SJSA1 (cell line): ENCODE measurements at places on chromosomes 5 and 9. TPM values are rescaled to one million over a fixed set of nuclear protein-coding genes. Genes with fewer than 3 reads are reported as not detected.

DNA sequence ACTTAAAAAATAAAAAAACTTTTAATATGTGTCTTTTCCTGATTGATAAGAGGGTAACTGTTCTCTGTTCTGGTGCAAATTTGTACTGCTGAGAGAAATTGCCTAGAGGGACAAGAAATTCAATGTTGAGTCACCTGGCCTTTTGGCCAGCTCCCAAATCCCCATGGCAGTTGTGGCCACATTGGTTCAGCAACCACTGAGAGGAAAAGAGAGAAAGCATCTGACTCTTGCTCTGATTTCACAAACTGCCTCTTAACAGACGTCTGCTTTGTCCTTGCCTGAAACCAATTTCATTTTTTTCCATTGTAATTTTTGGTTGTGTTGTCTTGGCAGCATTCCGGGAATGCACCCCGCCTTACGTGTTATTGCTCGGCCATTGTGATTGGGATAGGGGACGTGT, 42.4 kb downstream of the NTRK2 start:
- H3K27me3 ChIP-seq, result no peaks in the 10 kb centered on the region
- no peak overlapping the region for H3K27ac ChIP-seq
- H3K4me3 ChIP-seq, result no peak overlapping the region
- H3K4me1 ChIP-seq, result peaks cover 31% of the 10 kb centered on the region
- no peaks in the 10 kb centered on the region for H3K36me3 ChIP-seq

DNA sequence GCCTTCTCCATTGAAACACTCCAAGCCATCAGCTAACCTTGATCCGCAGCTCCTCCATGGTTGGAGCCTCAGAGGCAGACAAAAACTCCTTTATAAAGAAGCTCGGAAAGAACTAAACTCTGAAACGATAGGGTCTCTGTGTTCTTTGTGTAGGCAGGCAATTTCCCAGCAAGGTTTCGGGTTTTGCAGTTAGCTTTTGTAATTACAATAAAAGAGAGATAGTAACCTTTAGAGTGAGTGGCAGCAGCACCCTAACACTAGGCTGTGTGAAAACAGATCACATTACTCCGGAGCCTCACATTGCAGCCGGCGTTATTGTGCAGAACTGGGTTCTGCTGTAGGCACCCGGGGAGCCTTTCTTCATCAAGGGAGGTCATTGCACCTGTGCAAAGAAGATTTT, 115.8 kb upstream of the MAP3K1 start:
- H3K27ac ChIP-seq, result no peak overlapping the region
- no peak overlapping the region for H3K4me3 ChIP-seq
- H3K4me1 ChIP-seq, result peaks cover 9% of the 10 kb centered on the region; the same call in 1 of the 2 replicates
- DNase-seq, result no peak
- no peaks in the 10 kb centered on the region for H3K27me3 ChIP-seq

DNA sequence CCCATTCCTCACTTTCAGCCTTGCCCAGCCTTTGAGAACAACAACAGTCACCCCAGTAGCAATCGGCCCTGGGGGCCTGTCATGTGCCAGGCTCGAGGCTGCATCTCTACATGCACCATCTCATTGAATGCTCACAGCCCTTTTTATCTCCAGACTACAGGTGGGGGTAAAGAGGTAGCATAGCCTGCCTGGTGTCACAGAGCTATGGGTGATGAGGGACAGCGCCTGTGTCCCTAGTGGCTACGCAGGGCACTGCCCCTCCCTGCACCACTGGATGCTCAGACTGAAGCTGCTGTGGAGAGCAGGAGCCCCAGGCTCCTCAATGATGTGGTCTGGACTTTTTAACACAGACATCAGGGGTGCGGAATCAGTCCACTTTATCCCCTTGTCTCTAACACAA, 2.8 kb downstream of the CAMK2A start:
- H3K36me3 ChIP-seq, result no peaks in the 10 kb centered on the region
- DNase-seq, result no peak
- H3K27me3 ChIP-seq, result no peaks in the 10 kb centered on the region
- no peak overlapping the region for H3K4me3 ChIP-seq
- H3K27ac ChIP-seq, result no peak overlapping the region
- 0 out of 2 replicates have a peak, but pooled peaks cover 3% of the 10 kb centered on the region for H3K4me1 ChIP-seq

- H3K4me3 ChIP-seq, result no peak overlapping the region
- no peaks in the 10 kb centered on the region for H3K27me3 ChIP-seq
- H3K4me1 ChIP-seq, result peaks cover 10% of the 10 kb centered on the region; the same call in 1 of the 2 replicates
- DNase-seq, result no peak
- H3K27ac ChIP-seq, result no peak overlapping the region
Measured at GRCh38 chr9:70160686-70161600, 97.8 kb upstream of the SMC5 start.

HTR4 gene
- not detected in 2 replicates for total RNA-seq

DNA sequence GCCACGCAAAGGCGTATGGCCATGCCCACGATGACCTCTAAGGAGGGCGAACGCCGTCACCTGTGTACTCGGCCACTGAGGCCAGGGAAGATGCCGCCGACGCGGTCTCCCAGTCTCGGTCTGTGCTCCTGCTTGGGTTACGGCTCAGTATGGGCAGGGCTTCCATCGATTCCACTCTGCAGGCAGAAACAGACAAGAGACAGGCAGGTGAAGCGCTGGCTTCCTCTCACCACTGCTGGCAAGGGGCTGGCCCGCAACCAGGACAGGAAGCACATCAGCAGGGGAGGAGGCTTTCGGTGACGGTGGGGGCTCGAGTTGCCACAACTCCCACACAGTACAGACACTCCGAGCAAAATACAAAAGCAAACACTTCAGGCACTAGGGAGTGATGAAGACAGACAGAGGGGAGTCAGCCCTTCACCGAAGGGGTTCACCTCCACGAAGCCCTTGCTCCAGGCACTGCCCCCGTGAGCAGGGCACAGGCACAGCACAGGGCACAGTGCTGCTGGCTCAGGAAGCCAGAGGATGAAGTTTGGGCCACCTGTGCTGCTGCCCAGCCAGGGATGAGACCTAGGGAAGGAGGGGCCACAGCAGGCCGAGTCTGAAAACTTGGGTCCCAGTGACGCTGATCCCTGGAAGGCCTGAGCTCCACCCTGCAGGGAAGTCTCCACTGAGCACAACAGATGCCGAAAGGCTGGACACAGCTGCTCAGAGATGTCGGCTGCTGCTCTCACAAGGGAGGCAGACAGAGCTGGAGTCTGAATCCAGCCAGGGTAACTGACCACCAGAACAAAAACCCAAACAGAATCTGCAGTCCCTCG, 91.3 kb downstream of the CAMSAP1 start:
- no peaks in the 10 kb centered on the region for H3K27me3 ChIP-seq
- DNase-seq, result no peak
- H3K4me3 ChIP-seq, result no peak overlapping the region
- H3K36me3 ChIP-seq, result peaks cover 40% of the 10 kb centered on the region
- H3K4me1 ChIP-seq, result no peaks in the 10 kb centered on the region

DNA sequence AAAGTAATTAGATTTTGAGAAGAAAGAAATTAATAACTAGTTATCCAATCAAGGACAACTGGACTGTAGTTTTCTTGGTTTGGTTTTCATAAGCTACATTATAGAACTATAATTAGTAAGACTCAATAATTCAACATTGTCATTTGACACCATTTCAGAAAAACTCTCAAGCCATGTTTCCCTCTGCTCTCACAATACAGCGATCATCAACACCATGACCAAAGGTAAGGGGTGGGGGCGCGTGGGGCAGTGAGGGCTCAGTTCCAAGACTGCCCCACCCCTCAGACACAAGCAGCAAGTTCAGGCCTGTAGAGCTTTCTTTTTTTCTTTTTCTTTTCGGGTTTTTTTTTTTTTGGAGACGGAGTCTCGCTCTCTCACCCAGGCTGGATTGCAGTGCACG, 6.4 kb downstream of the CMBL start:
- no peaks in the 10 kb centered on the region for H3K36me3 ChIP-seq
- H3K4me1 ChIP-seq, result peaks cover 1% of the 10 kb centered on the region; the same call in 1 of the 2 replicates
- H3K4me3 ChIP-seq, result no peak overlapping the region
- H3K27ac ChIP-seq, result no peak overlapping the region
- no peaks in the 10 kb centered on the region for H3K27me3 ChIP-seq
- no peak for DNase-seq

LCN12 gene
- not detected in 2 replicates for total RNA-seq

- 0 out of 2 replicates have a peak, but pooled peaks cover 3% of the 10 kb centered on the region for H3K27me3 ChIP-seq
- DNase-seq, result no peak
- H3K36me3 ChIP-seq, result no peaks in the 10 kb centered on the region
- no peak overlapping the region for H3K27ac ChIP-seq
Measured at GRCh38 chr9:93812410-93812668, 142.8 kb downstream of the BARX1 start.

- peaks cover 7% of the 10 kb centered on the region for H3K4me1 ChIP-seq
- no peaks in the 10 kb centered on the region for H3K36me3 ChIP-seq
- H3K27me3 ChIP-seq, result no peaks in the 10 kb centered on the region
- no peak overlapping the region for H3K27ac ChIP-seq
- no peak overlapping the region for H3K4me3 ChIP-seq
Measured at GRCh38 chr5:61626639-61627282, 294.7 kb downstream of the ZSWIM6 start.

- peak overlapping the region; percentile 94 for H3K27ac ChIP-seq
- peak; percentile 88 for DNase-seq
- no peaks in the 10 kb centered on the region for H3K27me3 ChIP-seq
- H3K36me3 ChIP-seq, result no peaks in the 10 kb centered on the region; the same call in 1 of the 2 replicates
- peaks cover 47% of the 10 kb centered on the region for H3K4me1 ChIP-seq
Measured at GRCh38 chr5:131379723-131380122, 115.9 kb downstream of the CDC42SE2 start.

C5orf52 gene
- not detected in 2 replicates for total RNA-seq

DNA sequence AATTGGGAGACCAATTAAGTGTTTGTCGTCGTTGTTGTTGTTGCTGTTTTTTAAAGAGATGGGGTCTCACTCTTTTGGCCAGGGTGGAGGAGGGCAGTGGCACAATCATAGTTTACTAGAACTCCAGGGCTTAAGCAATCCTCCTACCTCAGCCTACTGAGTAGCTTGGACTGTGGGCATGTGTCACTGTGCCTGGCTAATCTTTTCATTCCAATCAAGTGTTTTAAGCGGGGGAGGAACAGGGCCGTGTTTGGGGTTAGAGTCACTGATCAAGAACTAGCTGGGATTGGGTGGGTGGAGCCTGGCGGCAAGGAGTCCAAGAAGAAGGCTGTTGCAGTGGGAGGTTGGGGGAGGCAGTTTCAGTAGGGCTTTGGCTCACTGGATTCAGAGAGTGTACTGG, 13.8 kb downstream of the SNX30 start:
- H3K27ac ChIP-seq, result no peak overlapping the region
- DNase-seq, result no peak
- peaks cover 14% of the 10 kb centered on the region for H3K4me1 ChIP-seq
- H3K27me3 ChIP-seq, result no peaks in the 10 kb centered on the region

PCDHB4 gene
- total RNA-seq, result 0.32 TPM in 1 of 2 replicates, not detected in the other

DNA sequence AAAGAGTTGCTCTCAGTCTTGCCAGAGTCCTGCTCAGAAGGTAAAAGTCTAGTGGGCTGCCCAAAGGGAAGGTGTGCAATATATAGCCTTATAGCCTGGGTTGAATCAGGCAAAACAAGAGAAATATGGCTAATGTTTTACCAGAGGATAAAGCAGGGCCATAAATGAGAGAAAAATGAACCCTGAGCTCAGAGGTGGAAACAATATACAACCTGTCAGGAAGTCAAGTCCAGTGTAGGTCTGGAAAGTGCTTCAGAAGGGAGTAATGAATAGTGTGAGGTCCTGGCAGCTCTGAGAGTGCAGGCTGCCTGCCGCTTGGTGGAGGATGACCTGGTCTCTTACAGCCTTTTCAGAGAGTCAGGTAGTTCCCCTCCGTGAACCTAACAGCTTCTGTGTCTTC, 177.8 kb upstream of the TNC start:
- H3K4me3 ChIP-seq, result no peak overlapping the region
- no peaks in the 10 kb centered on the region for H3K36me3 ChIP-seq
- no peak for DNase-seq
- no peak overlapping the region for H3K27ac ChIP-seq
- peaks cover 31% of the 10 kb centered on the region for H3K4me1 ChIP-seq

DNA sequence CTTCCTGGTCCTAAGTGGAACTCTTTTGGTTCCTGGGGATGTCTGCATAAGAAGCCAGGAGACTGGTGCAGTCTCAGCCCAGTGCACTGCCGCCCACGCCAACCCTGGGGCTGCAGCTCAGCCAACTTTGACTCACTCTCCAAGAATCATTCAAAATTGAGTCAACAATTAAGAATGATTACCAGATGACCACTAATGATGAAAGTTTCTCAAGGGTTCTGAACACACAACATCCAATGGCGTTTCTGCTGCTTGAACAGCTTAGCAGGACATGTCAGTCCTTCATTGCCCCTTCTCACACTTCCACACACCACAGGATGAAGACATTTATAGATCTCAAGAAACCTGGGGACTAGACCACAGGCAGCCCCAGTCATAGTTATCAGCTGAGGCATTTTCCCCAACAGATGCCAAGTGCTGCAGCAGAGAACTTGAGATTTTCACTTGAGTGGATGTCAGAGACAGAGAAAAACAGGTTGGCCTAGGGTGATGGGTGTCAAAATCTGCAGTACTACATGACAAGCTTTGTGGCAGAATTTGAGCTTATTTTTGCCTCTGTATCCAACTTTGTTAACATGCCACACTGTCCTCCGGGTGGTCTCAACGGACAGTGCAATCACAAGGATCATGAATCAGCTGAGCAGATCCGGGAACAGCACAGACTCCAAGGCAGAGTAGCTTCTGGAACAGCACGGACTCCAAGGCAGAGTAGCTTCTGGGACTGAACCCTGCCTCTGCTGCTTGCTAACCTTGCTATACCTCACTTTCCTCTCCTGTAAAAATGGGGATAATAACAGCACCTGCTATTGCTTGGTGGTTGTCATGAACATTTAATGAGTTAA, 356.1 kb downstream of the SPOCK1 start:
- H3K4me3 ChIP-seq, result no peak overlapping the region
- peak overlapping the region; percentile 89 for H3K27ac ChIP-seq
- no peaks in the 10 kb centered on the region for H3K36me3 ChIP-seq
- no peaks in the 10 kb centered on the region for H3K27me3 ChIP-seq
- peak; percentile 73 for DNase-seq

DNA sequence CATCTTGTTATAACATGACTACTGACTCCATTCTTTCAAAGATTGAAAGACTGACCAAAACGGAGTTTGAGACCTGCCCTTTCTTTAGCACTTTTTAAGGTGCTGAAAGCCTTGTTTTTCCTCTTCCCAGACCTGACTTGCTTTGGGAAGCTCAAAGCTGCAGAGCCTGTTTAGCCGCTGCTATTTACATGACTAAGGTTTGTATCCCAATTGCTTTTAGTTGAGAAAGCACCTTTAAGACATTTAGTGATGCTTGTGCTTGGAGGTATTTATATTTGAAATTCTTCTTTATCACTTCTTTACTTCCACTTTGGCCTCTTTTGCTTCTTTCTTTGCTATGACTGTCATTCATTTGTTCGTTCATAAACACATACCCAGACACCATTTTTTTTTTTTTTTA, 182.6 kb upstream of the ELL2 start:
- H3K27ac ChIP-seq, result no peak overlapping the region
- H3K36me3 ChIP-seq, result no peaks in the 10 kb centered on the region
- H3K27me3 ChIP-seq, result no peaks in the 10 kb centered on the region
- no peak for DNase-seq

GRCh38 chr5:100165309-100165708, 369.9 kb upstream of the FAM174A start:
- no peaks in the 10 kb centered on the region for H3K27me3 ChIP-seq
- no peak overlapping the region for H3K27ac ChIP-seq
- no peak for DNase-seq
- H3K4me1 ChIP-seq, result no peaks in the 10 kb centered on the region
